Activated naive CD8-positive, alpha-beta T cell treated with anti-CD3 and anti-CD28 coated beads, Interleukin-2, amount 10 ng/mL, durations not matched to agents 7 days and 5 days (primary cell): ENCODE measurements at places on chromosomes 6 and 20. TPM values are rescaled to one million over a fixed set of nuclear protein-coding genes. Genes with fewer than 3 reads are reported as not detected.

TENT5A gene
- total RNA-seq, result 3.1 TPM

DYNLT2 gene
- 2.9 TPM for total RNA-seq

NKAPL gene
- not detected for total RNA-seq

CALHM6 gene
- total RNA-seq, result 23.2 TPM

NMBR gene
- not detected for total RNA-seq

SLPI gene
- not detected for total RNA-seq

COL11A2 gene
- 1.00 TPM for total RNA-seq

ENPP3 gene
- 0.36 TPM for total RNA-seq

RAMACL gene
- 0.48 TPM for total RNA-seq

SYNDIG1 gene
- not detected for total RNA-seq

BHLHE23 gene
- not detected for total RNA-seq

STMND1 gene
- total RNA-seq, result not detected

TGM2 gene
- 0.43 TPM for total RNA-seq

OPRL1 gene
- 1.8 TPM for total RNA-seq

SLC22A3 gene
- not detected for total RNA-seq

LIN28B gene
- total RNA-seq, result not detected

CST5 gene
- not detected for total RNA-seq

NRSN1 gene
- not detected for total RNA-seq

HUS1B gene
- 1.6 TPM for total RNA-seq
